Kasumi-1 (cell line): ENCODE measurements at places on chromosomes 13 and 19.

- DNase-seq = no peak
These were observed 44.9 kb upstream of the F7 start for GRCh38 chr13:113060557-113061270.

GRCh38 chr13:102879793-102880499 lies 34.1 kb downstream of the ERCC5 start:
- DNase-seq = no peak

GRCh38 chr13:105863300-105863920 lies 672.1 kb downstream of the EFNB2 start:
- no peak for DNase-seq

DNA sequence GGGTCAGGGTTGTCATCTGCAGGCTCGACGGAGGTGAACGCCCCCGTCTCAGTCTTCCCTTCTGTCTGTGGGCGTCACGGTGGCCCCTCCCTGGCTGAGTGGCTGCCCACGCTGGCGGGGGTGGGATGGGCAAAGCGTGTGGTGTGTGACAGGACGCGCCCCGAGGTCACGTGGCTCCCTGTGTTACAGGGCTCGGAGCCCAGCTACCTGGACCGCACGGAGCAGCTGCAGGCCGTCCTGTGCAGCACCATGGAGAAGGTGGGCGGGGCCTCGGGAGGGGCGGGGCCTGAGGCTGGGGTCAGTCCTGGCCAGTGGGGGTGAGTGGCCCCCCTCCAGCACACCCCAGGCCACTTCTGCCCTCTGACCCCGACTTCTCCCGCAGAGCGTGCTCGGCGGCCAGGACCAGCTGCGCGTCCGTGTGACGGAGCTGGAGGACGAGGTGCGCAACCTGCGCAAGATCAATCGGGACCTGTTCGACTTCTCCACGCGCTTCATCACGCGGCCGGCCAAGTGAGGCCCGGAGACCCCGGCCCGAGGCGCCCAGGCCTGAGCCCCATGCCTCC lies 6.3 kb upstream of the GRIN3B start:
- DNase-seq = no peak

DNA sequence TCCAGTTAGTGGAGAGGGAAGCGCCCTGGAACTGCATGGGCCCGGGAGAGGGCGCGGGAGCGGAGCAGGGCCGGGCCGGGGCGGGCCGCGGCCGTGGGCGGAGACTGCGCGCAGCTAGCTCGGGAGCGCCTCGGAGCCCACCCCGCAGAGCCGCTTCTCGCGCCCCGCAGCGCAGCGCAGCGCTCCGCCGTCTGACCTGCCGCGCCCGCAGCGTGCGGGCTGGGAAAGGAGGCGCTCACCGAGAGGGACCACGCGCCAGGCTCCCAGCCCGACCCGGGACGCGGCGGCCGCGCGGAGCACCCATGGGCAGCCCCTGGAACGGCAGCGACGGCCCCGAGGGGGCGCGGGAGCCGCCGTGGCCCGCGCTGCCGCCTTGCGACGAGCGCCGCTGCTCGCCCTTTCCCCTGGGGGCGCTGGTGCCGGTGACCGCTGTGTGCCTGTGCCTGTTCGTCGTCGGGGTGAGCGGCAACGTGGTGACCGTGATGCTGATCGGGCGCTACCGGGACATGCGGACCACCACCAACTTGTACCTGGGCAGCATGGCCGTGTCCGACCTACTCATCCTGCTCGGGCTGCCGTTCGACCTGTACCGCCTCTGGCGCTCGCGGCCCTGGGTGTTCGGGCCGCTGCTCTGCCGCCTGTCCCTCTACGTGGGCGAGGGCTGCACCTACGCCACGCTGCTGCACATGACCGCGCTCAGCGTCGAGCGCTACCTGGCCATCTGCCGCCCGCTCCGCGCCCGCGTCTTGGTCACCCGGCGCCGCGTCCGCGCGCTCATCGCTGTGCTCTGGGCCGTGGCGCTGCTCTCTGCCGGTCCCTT lies at the start of gene MLNR:
TSS of gene MLNR (plus strand) at position 303 of the 820 bp plus-strand sequence. CDS start at position 303, 0 bp downstream.
- DNase-seq = peak; percentile 39

- DNase-seq = no peak
These were observed 34.5 kb upstream of the MRI1 start for GRCh38 chr19:13729859-13730258.

DNA sequence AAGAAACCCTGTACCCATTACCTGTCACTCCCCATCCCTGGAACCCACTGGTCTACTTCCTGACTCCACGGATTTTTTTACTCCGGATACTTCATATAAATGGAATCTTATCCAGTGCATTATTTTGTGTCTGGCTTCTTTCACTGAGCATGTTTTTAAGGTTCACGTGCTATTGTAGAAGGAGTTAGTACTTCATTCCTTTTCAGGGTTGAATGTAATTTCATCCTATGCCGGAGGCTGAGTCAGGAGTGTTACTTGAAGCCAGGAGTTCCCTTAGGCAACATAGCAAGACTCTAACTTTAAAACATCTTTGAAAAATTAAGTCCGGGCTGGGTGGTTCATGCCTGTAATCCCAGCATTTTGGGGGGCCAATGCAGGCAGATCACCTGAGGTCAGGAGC lies 17.9 kb upstream of the ELAVL1 start:
- DNase-seq = no peak

- no peak for DNase-seq
These were observed 94.6 kb upstream of the RFC3 start for GRCh38 chr13:33723365-33723764.

GRCh38 chr19:34588249-34588648 lies 88.7 kb downstream of the SCGB2B2 start:
- no peak for DNase-seq

DNA sequence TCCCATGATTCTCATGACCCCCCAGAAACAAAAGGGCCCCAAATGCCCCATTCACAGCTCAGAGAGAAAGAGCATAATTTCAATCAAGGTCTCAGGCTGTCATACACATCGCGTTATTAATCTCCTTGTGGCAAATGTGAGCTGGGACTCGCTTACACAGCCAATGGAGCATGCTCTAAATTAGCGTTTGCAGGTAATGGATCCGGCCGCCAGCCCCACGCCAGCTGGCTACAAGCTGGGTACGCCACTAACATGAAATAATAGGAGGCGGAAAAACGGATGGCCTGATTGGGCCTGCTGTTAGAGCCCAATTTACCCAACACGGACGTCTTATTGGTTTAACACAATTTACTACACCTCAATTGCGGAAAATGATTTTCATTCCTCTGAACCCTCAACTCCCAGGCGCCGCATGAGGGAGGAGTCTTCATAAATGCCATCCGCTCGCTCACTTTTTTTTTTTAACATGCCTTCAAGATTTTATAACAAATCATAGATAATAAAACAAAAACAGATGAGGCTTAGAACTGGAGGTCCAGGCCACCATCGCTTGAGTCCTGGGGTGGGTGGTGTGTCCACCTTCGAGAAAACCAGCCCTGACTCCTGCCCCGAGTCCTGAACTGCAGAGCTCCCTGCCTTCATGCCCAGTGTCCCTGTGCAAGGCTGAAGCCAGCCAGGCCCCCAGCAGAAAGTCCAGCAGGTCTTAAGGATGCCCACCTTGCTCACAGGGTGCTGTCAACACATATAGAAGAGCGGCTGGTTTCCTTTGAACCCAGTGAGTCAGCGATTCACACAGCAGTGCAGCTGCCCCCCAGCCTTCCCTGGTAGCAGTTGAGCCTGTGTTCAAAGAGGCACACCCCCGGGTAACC lies 62.1 kb downstream of the PEPD start:
- DNase-seq = no peak

DNA sequence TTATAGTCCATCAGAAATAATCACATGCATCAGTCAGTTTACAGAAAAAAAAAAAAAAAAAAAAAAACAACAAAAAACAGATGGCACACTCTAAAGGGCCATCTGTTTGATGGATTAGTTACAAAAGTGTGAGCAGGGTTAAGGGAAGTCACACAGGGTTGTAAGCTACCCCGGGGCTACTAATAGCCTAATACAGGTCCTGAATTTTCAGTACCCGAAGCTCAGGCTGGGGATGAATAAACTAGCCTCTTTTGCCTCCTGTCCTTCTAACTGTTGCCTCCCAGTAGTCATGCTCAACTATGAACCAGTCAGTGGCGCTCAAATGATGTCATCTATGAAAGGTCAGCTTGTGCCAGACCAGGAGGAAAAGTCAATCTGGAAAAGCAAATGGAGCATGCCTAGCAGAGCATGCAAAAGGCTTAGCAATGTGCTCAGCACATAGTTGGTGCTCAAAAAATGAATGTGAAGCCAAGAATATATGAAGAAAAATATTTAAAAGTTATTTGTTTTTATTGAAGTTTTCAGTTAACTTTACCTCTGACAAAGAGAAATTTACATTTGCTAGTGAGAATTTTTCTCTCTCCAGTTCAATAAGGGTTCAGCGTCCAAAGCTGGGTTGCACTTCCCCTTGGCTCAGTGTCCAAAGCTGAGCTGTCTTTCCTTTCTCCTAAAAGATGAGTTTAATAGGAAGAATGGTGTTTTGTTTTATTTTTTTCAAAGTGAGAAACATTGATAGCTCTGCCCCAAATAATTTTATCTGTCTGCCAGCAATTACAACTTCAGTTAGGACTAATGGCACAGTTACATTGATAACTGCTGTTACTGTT lies 30.8 kb upstream of the LRCH1 start:
- no peak for DNase-seq

- peak; percentile 46 for DNase-seq
These were observed 576.5 kb upstream of the SLITRK5 start for GRCh38 chr13:87094646-87095045.

DNA sequence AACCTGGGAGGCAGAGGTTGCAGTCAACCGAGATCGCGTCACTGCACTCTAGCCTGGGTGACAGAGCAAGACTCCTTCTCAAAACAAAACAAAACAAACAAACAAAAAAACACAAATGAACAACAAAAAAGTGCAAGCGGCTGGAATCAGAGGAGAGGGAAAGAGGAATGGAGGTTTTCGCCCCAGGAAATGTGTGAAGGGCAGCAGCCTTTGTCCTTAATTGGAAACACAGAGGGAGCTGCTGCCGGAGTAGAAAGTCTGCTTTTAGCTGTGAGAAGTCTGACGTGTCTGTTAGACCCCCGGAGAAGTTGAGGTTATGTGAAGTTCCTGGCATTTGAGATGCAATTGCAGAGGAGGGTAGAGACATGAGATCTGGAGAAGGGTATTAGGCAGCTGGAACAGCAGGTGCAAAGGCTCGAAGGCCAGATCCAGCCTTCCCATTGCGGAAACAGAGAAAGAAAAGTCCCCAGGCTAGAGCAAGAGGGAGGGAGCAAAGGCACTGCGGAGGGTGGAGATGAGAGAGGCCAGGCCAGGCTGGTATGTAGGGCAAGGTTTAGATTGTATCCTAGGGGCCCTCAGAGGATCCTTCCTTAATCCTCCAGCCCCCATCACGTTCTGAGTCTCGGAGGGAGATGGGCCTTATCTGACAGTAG lies 473 bp downstream of the TMIGD2 start:
- DNase-seq = peak; percentile 76

GRCh38 chr19:15114153-15114540 lies 6.9 kb downstream of the SYDE1 start:
- DNase-seq = no peak
